ENCODE measurements at places on chromosomes 3 and 15.

GRCh38 chr3:132803889-132804288, 81.7 kb upstream of the NPHP3 start:
- DNase-seq = peak; percentile 18

GRCh38 chr15:31091481-31091880, 10.0 kb downstream of the TRPM1 start:
- no peak for DNase-seq

DNA sequence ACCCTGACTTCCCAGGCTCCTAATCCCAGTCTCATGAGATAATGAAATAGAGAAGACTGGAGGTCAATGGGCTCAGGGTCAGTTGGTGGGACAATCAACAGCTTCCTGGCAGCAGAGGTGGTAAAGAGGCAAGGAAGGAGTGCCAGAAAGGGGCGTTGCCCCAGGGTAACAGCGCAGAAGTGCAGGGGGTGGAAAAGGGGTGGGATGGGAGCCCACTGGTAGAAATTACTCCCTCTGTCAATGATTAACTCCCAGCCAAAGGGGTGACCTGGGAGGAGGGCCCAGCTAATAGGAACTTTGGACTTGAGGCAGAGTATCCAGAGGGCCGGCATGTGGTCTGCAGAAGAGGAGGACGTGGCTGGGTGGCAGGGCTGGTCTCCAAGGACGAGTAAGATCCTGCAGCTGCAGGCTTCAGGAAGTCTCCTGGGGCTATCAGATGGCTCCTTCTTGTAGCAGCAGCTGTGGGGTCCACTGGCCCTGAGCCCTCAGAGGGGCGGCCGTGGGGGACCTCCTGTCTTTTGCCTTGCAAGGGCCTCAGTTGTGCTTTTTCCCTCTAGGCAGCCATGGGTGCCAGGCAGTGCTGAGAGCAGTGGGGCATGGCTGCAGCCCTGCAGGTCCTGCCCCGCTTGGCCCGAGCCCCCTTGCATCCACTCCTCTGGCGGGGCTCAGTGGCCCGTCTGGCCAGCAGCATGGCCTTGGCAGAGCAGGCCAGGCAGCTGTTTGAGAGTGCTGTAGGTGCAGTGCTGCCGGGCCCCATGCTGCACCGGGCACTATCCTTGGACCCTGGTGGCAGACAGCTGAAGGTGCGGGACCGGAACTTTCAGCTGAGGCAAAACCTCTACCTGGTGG, 2.3 kb downstream of the GLYCTK start:
- DNase-seq = no peak

GRCh38 chr3:135752851-135753250, 212.7 kb upstream of the PPP2R3A start:
- peak; percentile 33 for DNase-seq

DNA sequence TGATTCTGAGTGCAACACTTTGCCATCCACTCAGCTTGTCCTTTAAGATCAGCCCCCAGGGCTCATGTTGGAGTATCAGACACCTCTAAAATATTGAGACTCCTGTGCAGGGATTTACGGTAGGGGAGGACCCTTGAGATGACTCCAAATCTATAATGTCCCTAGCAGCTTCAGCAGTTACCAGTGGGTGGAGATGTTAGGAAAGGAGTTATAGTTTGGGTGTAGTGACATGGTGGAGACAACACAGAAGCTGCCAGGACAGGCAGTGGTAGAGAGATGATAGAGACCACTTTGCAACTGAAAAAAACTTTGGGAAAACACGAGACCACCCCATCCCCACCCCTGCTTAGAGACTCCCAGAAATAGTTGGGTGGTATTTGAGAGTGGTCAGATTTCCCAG, 43.3 kb upstream of the GSK3B start:
- no peak for DNase-seq

DNA sequence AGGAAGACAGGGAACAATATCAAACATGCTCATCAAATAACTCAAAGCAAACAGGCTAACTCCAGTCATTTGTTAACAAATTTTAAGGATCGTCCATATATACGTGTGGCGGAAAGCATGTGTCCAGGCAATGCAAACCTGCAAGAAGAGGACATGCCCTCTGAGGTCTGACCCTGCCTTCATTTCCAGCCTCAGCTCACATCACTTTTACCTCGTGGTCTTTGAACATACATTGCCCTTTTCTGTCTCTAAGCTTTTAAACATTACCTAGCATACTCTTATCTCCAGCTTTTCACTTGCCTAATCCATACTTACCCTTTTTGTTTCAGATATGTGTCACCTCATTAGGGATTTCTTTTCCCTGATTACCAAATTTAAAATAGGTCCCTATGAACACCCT, 944.4 kb downstream of the ROBO1 start:
- DNase-seq = no peak

- no peak for DNase-seq
These were observed 200.1 kb downstream of the FAM43A start for GRCh38 chr3:194885766-194886165.

DNA sequence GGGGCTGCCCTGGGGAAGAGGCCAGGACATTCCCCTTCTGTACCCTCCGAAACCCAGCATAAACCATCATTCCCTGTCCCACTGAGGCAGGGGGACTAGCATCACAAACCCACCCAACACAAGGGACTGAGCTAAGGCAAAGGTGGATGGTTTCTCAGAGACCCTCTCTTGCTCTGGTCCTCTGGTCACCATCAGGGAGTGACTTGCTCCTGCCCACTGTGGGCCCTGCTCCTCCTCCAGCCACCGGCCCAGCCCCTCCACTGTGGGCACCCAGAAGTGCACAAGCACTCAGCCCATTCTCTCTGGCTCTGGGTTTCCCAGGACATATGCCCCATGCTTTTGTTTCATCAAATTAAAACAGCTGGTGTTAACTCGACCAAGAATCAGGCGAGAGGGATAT, 44.9 kb downstream of the PTH1R start:
- DNase-seq = no peak

DNA sequence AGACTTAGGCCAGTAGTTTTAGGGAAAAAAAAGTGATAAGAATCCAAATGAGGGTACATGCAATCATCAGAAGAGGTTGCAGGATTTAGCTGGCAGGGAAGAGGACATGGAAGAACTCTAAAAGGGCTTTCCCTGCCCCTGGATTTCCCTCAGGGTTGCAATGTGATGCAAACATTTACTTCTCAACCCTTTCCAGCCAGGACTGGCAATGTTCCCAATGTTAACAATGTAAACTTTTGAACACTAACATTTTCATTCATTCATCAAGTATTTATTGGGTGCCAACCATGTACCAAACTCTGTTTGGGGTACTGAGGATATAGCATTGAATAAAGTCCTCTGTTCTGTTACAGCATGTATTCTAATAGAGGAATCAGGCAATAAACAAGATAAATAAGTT, 349.4 kb upstream of the LRRC3B start:
- DNase-seq = no peak

- DNase-seq = no peak
These were observed 22.7 kb downstream of the PSMD6 start for GRCh38 chr3:64000453-64001055.

- no peak for DNase-seq
These were observed 31.5 kb upstream of the LAMP3 start for GRCh38 chr3:183193762-183194689.

- no peak for DNase-seq
These were observed 74.9 kb downstream of the RAD18 start for GRCh38 chr3:8888301-8888915.

DNA sequence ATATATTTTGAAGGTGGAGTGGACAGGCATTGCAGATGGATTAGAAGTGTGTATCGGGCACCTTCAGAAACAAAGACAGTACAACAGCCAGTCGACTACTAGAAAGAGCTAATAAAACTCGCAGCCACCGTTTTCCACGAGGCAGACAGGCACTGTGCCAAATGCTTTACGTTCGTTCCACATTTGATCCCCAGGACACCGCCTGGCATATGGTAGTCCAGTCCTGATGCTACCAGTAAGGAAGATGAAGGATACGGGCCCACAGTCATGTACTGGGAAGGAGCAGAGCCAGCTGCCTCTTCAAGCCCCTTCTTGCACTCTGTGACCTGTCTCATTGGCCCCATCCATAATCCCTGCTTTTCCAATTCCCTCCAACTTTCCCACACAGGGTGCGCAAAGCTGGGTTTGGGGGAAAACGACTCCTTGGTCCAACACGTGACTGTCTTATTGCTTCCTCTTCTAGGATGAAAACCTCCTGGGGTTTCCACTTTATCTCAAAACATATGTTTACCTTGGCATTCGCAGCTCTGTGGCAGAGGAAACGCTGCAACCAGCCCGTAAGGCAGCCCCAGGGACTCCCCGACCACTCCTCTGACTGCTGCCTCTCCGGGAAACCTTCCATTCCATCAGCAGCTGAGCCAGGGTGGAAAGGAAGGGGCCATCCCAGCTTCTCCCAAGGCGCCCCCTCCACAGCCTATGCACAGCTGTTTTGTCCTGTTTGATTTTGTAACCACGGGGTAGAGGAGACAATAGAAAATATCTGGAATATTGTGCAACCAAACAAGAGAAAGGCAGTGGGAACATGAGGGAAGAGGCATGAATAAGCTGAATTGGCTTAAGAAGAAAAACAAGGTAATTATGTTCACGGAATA, 107.4 kb downstream of the ADAMTS17 start:
- no peak for DNase-seq

DNA sequence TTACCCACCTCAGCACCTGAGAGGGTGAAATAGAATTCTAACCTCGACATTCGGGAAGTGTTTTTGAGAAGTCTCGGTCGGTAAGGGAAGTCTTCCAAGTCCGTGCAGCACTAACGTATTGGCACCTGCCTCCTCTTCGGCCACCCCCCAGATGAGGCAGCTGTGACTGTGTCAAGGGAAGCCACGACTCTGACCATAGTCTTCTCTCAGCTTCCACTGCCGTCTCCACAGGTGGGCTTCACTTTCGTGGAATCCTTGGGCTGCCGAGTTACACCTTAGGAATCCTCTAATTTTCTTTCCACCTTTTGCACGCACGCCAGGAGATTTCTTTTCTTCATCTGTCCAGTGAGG, 775 bp downstream of the CCNDBP1 start:
- no peak for DNase-seq

- DNase-seq = no peak
These were observed 44.6 kb upstream of the LEKR1 start for GRCh38 chr3:156781310-156782230.

DNA sequence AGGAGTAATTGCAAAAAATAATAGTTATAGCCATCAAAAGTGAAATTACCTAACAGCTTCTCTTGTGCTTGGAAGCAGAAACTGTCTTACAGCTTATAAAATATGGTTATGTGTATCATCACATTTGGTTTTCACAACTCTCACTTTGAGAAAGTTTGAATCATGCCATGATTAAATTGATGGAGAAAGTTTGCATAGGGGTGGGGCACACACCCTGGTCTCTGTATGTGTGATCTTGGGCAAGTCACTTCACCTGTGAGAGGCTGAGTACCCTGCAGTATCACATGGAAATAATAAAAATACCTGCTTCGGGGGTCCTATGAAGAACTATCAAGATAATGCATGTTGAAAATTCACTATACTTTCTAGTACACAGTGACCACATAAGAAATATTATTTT, 471.4 kb downstream of the RAP2B start:
- no peak for DNase-seq

- DNase-seq = no peak
These were observed 162.9 kb downstream of the TIGIT start for GRCh38 chr3:114456742-114457141.

DNA sequence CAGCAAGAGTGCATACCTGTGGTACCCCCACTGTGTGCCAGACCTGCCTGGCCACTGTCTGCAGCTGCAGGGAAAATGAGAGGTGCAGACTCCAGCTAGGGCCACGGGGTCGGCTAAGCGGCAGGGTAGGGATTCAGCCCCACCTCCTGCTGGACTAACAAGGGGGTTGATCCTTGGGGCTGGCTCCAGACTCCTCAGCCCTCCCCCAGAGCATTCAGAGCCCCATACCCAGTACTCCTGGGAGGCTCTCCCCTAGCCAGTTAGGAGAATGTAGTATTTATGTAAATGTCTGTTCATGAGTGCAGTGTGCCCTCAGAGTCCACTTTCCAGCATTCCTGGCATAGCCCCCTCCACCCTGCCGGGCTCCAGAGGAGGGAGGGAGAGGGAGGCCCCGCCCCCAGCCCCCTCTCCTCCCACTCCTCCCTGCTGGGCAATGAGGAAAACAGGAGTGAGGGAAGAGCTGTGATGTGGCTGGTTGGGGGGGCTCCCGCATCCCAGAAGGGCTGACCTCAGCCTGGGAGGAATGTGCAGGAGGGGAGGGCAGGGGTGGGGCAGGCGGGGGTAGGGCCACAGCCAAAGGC, 4.5 kb upstream of the SEMA3B start:
- peak; percentile 92 for DNase-seq

DNA sequence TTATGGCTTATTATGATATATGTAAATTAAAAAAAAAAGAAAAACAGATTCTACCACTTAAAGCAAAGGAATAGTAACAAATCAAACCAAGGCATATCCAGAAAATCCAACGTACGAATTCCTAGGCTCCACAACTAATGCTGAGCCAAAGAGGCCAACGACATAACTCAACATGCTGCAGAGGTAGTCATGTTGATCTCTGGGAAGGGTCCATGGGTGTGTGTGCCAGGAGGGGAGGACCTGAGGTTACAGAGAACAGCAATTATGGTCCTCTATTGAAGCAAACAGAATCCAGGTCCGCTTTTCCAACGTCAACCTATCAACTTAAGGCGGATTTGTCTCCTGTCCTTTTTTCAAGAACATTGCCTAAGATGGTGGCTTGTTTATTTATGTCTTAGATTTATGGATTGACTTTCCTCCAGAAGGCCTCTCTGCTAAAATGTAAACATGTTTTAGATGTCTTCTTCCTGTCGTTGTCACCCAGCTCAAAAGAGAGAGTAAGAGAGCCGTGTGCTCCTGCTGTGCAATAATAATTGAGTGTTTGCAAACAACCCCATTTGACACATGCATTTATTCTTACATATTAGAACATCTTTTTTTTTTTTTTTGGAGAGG, 20.4 kb downstream of the NANOGP8 start:
- DNase-seq = no peak

- no peak for DNase-seq
These were observed 951 bp downstream of the POMGNT2 start for GRCh38 chr3:43104660-43105595.

GRCh38 chr3:58043933-58044332, 35.7 kb downstream of the FLNB start:
- DNase-seq = no peak

GRCh38 chr3:55605443-55606236, 118.5 kb upstream of the WNT5A start:
- no peak for DNase-seq

DNA sequence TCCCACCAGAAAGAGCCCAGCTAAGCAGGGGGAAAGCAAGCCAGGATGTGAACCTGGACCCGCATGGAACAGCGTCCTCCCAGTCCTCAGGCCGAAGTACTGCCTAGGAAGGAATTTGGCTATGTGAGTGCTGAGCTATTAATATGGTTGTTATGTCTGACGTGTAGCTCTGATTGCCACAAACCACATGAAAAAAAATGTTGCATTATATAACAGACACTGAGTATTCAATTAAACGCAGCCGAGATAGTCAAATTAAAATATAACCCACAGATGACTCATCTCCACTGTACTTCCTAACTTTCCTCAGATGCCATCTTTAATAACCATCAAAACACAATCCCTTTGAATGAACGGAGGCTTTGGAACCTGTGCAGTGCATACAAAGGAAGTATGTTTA, 111.1 kb downstream of the GABRB3 start:
- no peak for DNase-seq
